ENCODE measurements at places on chromosomes 2 and 18. TPM values are rescaled to one million over a fixed set of nuclear protein-coding genes. Genes with fewer than 3 reads are reported as not detected.

Gene PRSS56
- total RNA-seq = not detected

GRCh38 chr2:239249776-239250175 is 151.0 kb downstream of the HDAC4 start:
- DNase-seq = no peak

- DNase-seq = no peak
Measured at GRCh38 chr2:31688282-31688681, 107.5 kb upstream of the SRD5A2 start.

GRCh38 chr2:24977631-24978030 is 5.9 kb upstream of the DNAJC27 start:
- no peak for DNase-seq

DNA sequence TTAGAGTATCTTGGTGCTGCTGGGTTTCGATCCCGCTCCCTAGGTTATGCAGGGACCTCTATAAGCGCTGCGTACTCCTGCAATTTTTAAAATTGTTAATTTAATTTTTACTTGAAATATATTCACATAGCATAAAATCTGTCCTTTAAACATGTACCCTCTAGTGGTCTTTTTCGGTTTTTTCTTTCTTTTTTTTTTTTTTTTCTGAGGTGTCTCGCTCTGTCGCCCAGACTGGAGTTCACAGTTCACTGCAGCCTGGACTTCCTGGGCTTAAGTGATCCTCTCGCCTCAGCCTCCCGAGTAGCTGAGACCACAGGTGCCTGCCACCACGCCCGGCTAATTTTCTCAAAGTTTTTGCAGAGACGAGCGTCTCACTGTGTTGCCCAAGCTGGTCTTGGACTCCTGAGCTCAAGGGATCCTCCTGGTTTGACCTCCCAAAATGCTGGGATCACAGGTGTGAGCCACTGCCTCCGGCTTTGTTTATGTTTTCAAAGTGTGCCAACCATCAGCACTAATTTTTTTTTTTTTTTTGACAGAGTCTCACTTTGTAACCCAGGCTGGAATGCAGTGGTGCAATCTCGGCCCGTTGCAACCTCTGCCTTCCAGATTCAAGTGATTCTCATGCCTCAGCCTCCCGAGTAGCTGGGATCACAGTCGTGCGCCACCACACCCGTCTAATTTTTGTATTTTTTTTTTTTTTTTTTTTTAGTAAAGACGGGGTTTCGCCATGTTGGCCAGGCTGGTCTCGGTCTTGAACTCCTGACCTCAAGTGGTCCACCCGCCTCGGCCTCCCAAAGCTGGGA is 585 bp upstream of the MOB1A start:
- no peak for DNase-seq

Data from M059J (cell line).